ENCODE measurements at places on chromosomes 1 and 21.

- DNase-seq: no peak
Observed at GRCh38 chr1:66265796-66266195, 268.2 kb upstream of the SGIP1 start.

GRCh38 chr1:9368356-9368755 lies 75.7 kb downstream of the SPSB1 start:
- no peak for DNase-seq

GRCh38 chr1:77220687-77221463 lies 1.6 kb upstream of the PIGK start:
- DNase-seq: no peak

- DNase-seq: no peak
Observed at GRCh38 chr1:21198929-21199328, 22.2 kb upstream of the EIF4G3 start.

DNA sequence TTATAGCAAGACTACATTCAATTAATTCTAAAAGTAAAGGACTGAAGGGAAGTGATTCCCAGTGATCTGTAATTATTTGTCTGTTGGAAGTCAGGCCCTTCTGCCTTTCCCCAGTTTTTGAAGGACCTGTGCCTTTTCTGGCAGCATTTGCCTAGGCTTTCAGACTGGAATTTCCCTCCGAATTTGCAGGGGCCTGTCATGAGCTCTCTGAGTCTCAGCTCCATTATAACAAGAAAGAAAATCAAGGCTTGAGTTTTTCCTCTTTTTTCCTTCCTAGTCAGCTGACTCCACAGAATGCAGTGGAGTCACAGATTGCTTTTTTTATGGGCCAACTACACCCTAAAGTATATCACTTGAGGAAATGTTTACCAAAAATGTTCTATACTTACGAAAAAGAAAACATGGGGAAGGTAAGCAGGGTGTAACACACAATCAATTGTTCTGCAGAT lies 1.1 kb downstream of the NR5A2 start:
- no peak for DNase-seq

- peak; percentile 78 for DNase-seq
Observed at GRCh38 chr1:69914976-69915765, 290.2 kb downstream of the LRRC40 start.

DNA sequence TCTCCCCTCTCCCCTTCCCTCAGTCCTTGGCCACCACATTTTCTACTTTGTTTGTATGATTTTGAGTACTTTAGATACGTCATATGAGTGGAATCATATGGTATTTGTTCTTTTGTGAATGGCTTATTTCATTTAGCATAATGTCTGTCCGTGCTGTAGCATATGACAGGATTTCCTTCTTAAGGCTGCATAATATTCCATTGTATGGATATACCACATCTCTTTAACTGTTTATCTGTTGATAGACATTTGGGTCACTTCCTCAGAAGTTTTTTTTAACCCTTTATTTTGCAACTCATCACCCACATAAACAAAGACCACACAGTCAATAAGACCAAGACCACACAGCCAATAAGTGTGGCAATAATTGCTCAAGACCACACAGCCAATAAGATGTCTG lies 24.9 kb downstream of the FAM163A start:
- no peak for DNase-seq

DNA sequence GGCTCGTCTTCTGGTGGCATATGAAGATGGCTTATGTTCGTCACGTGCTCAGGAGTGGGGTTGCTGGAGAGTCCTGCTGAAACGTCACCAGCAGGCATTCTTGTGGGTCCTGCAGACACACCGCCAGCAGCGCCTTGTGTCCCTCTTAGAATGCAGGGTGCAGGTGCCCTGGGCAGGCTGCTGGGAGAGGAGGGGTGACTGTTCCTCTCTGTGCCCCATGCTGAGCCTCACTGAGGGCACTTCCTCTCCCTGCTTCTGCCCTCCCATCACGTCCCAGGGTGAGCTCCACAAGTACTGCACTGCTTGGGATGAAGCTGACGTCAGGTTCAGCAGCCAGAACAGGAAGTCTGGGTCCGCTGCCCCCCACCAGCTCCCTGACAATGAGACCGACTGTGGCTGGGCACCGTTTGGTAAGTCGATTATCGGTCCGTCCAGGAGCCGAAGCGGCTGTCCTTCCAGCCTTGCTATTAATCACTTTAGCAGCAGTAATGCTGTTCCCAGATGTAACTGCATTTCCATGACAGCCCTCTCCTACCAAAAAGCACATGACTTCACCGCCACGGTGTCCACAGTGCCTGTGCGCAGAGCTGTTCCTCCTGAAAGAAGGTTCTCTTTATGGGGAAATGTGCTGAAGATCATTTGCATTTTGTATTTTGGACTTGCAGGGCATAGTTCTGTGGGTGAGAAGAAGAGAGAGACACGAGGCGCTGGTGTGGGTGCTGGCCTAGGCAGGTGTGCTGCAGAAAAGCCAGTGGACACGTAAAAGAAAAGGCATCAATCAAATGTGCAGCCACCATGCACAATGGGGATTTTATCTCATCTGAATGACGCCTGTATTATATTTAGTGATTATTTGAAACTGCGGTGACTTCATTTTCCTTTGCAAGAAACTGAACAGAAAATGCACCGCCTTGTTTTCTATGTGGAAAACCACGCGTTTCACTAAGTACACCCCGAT lies 21.0 kb downstream of the SLC37A1 start:
- DNase-seq: peak; percentile 19

GRCh38 chr21:43349644-43350043 lies 77.3 kb downstream of the SIK1 start:
- DNase-seq: no peak

DNA sequence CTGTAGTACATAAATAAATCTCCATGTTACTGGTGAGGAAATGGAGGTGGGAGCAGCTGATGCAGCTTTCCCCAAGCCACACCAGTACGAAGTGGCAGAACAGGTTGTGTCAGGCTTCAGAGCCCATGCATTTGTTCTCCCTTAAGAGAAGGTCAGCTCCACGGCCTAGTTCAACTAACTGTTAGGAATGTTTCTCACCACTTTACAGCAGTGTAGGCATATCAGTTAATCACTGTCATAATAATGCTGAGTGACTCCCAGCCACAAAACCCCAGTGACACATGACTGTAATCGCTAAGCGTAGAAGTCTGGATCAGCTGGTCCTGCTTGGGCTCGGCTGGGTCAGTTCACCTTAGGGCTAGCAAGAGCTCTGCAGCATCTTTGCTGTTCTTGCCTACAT lies 90.4 kb downstream of the VPS26C start:
- DNase-seq: no peak

GRCh38 chr1:44225761-44226160 lies 12.5 kb downstream of the DMAP1 start:
- no peak for DNase-seq

DNA sequence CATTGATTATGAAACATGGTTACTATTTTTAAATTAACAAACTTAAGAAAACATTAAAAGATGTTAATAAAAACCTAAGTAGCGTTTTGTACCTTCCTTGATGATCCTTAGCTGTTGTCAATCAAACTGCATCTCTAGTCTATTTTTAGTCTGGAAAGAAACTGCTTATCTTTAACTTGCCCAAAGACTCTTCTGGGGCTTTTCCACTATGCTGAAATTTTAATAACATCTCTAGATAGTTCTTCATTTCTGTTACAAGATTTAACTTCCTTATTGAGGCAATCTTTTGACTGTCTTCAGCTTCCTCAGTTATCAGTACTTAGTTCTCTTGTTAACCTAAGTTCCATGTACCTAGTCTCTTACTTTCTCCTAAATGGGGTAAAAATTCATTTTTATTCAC lies 135.9 kb upstream of the HMCN1 start:
- DNase-seq: no peak

GRCh38 chr21:29638138-29638537 lies 301.7 kb downstream of the GRIK1 start:
- DNase-seq: no peak

GRCh38 chr1:59298026-59298583 lies 1.2 kb downstream of the FGGY start:
- DNase-seq: peak; percentile 79

DNA sequence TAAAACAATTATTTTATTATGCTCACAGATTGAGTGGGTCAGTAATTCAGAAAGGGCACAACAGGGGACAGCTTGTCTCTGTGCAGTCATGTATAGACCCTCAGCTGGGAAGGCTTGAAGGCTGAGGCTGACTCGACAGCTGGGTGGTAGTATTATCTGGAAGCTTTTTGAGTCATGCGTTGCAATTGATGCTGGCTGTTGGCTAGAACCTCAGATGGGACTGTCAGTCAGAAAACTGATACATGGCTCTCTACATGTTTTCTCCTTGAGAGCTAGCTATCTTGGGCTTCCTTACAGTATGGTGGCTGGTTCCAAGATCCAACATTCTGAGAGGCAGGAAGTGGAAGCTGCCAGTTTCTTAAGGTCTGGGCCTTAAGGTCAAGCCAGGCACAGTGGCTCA lies 61.5 kb upstream of the SELENON start:
- DNase-seq: no peak

DNA sequence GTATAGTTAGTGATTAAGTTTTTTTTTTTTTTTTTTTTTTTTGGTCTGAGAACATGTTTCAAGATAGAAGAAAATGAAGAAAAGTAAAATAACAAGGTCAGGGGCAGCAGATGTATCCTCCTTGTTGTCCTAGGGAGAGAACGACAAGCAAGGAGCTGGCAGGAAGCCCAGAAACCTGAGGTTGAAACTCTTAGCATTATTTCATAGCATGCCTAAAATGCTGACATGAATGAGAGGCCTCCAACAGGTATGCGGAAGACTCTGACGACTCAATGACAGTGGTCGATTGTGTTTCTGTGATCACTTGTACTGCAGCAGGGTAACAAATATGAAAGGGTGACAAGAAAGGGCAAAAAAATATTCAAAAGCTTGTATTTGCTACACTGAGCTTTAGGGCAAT lies 415.9 kb downstream of the PLA2G4A start:
- DNase-seq: no peak

GRCh38 chr1:217135569-217135915 lies 412.3 kb upstream of the ESRRG start:
- no peak for DNase-seq

GRCh38 chr1:75791022-75791421 lies 5.0 kb downstream of the RABGGTB start:
- DNase-seq: no peak

- no peak for DNase-seq
Observed at GRCh38 chr1:211910113-211910884, 79.7 kb upstream of the LPGAT1 start.

GRCh38 chr1:11462224-11462923 lies 16.6 kb upstream of the DISP3 start:
- DNase-seq: no peak

DNA sequence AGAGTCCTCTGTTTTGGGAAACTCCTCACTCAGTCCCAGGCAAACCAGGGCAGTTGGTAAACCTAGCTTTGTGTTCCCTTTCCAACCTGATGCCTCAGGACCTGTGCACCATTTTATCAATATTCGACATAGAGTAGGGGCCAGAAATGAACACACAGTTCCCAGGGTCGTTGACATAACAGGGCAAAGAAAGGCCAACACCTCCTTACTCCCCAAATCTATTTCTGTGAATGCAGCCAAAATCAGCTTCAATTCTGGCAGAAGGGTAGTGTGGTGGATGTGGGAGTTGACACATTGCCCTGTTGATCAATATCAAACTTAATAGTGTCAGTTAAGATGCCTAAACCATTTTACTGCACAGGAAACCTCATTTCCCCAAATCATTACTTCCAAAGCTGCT lies 104.6 kb upstream of the SPATA6 start:
- no peak for DNase-seq

- DNase-seq: no peak
Observed at GRCh38 chr1:206100226-206100815, 16.9 kb downstream of the AVPR1B start.

DNA sequence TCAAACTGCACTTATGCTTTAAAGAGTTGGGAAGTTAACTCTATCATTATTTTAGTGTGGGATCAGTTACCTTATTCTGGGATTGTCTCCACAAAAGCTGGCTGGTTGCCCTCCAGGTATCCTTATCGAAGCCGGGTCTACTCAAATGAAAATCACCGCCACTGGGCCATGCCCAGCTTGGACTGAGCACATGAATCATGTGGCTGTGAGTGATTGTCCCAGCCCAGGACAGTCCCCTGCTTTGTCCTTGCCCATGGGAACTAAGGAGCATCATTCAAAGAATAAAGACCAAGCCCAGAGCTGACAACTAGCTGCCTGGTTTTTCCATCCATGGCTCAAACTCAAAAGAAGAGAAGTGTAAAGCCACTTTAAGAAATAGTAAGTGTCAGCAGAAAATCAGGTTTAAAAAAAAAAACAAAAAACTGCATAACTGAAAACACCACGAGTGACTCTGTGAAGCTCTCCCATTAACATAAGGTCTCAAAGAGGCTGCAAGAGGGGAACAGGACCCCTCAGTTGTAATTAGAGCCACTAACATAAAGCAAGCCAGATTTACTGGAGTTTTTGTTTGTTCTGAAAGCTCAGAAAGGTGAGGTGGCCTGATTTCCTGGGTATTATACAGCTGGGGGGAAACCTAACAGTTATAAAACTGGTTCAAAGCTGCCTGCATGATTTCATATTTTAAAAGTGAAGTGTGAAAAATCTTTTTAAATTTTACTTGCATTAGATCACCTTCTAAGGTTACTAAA lies 91.5 kb downstream of the KIF14 start:
- no peak for DNase-seq

- DNase-seq: peak; percentile 91
Observed at GRCh38 chr1:118988186-118989005, at the start of gene TBX15. Gene TBX15 (minus strand): TSS chr1:118988343. CDS start chr1:118987795, 548 bp downstream.

- DNase-seq: no peak
Observed at GRCh38 chr1:28860332-28861073, 48.5 kb downstream of the OPRD1 start.

GRCh38 chr1:52542085-52542688 lies 10.7 kb downstream of the TUT4 start:
- DNase-seq: no peak

GRCh38 chr1:50471967-50472366 lies 48.7 kb upstream of the DMRTA2 start:
- DNase-seq: no peak

GRCh38 chr1:194437135-194437534 lies 1250.7 kb upstream of the B3GALT2 start:
- no peak for DNase-seq

GRCh38 chr1:187267827-187268226 lies 439.1 kb downstream of the PLA2G4A start:
- no peak for DNase-seq

DNA sequence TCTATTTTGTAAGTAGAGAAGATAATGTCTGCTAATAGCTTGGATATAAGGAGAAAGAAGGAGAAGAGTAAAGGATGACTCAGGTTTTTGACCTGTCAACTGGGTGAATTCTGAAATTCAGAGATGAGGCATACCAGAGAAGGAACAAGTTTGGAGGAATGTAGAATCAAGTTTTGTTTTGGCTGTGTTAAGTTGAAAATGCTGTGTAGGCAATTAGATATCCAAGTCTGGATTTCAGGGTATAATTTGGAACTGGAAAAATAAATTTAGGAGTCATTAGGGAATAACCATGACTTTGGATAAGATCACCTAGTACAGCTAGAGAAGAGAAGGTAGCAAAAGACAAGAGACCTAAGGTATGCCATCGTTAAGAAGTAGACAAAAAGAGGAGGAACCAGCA lies 22.4 kb upstream of the GNG4 start:
- no peak for DNase-seq

GRCh38 chr1:29271724-29272123 lies 35.4 kb downstream of the PTPRU start:
- no peak for DNase-seq

All from forelimb muscle (tissue), 1 donor.